Mammary epithelial cell (primary cell): ENCODE measurements at places on chromosomes 7 and 10. TPM values are rescaled to one million over a fixed set of nuclear protein-coding genes. Genes with fewer than 3 reads are reported as not detected.

GRCh38 chr10:13754277-13754676 is 167.5 kb downstream of the PRPF18 start:
- DNase-seq = no peak

- no peak for DNase-seq
These were observed 715.0 kb downstream of the AUTS2 start for GRCh38 chr7:70313271-70313670.

GRCh38 chr10:109773288-109774120 is 149.8 kb downstream of the XPNPEP1 start:
- peak; percentile 4 for DNase-seq

DNA sequence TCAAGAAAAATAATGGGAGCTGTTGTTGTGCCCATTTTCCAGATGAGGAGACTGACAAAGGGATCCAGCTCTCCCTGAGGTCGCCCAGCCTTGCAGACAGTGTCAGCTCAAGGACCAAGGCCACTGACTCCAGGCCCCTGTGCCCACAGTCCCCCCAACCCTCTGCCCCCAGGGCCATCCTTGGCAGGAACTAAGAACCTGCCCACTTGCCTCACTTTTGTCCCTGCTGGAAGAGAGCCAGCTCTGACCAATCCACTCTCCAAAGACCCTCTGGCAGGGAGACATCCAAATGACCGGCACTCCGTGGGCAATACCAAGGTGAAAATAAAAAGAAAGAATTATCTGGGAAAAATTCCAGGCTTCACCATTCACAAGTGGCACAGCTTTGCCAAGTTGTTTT is 101.3 kb downstream of the TCERG1L start:
- DNase-seq = no peak

DNA sequence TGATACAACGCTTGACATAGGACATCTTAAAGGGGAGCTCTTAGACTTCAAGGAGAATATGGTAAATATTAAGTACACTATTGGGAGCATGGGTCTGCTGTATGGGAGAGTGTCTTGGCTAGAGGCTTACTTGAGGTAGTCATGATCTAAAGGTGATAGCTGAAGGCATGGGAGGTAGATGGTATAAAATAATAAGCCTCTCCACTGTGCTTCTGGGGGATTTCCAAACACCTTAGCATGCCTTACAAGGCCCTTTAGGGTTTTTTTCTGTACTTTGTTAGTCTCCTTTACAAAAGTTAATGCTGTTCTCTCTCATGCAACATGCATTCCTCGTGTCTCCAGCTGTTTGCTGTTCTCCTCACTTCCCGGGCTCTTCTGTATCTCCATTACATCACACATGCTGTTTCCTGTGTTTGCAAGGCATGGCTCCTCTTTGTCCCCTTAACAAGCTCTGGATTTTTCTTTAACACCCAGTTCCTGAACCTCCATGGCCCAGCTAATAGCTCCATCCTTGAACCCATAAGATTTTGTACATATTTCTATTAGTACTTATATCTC is 449.7 kb downstream of the AUTS2 start:
- no peak for DNase-seq

DNA sequence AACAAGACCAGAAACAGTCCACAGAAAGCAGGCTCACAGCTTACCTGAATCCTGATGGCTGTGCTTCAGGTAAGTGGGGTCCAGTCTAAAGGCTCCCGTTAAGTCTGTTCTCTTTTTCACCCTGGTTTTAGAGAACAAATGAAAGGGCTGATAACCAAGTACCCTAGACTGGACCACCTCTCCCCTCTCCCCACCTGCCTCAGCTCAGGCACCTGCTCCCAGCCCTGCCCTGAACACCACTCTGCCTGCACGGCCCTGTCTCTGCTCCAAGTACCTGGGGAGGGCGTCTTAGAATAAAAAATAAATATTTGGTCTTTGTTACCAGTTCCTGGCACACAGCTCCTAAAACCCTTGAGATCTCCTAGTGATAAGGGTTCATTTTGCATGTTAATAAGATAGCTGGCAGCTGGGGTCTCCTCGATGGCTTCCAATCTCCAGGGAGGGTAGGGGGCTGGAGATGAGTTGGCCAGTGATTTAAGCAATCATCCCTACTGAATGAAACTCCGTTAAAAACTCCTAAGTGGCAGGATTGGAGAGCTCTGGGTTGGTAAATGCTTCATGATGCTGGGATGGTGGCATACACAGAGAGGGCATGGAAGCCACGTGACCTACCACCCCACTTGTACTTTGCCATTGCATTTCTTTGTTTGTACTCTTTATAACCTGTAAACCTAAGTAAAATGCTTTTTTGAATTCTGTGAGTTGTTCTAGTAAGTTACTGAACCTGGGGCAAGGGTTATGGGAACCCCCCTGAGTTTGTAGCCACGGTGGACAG is 29.8 kb upstream of the FIGNL1 start:
- no peak for DNase-seq

DNA sequence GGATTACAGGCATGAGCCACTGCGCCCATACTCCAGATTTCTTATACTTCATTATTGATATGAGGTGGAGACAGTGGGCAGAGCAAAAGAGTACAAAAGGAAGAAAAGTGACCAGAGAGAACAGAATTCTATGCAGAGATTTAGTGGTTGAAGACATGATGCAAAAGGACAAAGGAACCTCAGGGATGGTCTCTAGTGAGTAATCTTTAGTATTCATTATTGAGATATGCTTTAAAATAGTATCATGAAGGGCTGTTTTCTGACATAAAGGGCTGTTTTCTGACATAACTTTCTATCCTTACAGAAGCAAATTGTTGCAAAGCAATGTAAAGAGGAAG is 81.2 kb upstream of the OIT3 start:
- no peak for DNase-seq

DNA sequence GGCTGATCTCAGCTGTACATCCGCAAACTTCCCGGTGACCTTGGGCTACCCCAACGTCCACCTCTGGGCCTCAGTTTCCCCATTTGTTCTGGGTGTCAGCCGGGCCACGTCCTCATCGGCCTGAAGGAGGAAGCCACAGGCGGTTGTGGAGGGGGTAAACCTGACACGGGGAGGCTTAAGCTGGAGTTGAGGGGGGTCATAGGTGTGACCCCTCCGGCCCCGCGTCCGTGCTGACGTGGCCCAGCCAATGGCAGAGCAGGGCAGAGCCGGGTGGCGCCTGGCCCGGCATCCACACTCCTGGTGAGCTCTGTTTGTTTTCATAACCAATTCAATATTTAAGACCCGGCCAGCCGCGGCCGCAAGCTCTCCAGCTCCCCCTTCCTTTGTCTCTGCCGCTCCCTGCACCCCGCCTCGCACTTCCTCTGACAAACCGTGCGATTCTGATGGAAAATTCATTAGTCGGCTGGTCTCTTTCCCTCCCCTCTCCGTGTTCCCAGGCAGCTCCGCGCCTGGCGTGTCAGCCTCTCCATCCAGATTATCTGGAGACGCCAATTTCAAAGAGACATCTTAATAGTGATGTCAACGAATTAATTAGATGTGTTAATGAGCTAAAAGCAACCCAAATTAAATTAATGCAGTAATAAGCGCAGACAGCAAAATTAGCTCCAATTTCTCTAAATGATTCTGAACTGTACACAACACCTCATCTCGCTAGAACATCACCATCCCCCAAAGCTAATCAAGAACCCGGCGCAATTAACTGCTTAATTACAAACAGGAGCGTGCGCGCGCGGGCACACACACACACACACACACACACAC is 55.4 kb downstream of the MICALL2 start:
- DNase-seq = no peak

GRCh38 chr7:152485826-152486225 is 50.0 kb upstream of the KMT2C start:
- no peak for DNase-seq

GRCh38 chr10:27368706-27369105 is 128.1 kb upstream of the ACBD5 start:
- DNase-seq = no peak

DNA sequence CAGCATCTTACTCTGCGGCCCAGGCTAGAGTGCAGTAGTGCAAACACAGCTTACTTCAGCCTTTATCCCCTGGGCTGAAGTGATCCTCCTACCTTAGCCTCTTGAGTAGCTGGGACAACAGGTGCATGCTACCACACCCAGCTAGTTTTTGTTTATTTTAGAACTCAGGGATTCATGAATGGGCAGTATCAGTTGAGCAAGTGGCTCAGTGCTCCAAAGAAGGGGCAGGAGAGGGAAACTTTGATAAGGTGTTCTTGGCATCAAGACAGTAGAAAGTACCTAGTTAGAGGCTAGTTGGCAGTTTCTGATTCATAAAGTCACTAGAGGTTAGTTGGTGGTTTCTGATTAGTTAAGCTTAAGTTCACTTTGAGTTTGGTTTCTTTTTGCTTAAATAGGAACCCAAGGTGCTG is 18.4 kb downstream of the TRIM24 start:
- DNase-seq = peak; percentile 29

DNA sequence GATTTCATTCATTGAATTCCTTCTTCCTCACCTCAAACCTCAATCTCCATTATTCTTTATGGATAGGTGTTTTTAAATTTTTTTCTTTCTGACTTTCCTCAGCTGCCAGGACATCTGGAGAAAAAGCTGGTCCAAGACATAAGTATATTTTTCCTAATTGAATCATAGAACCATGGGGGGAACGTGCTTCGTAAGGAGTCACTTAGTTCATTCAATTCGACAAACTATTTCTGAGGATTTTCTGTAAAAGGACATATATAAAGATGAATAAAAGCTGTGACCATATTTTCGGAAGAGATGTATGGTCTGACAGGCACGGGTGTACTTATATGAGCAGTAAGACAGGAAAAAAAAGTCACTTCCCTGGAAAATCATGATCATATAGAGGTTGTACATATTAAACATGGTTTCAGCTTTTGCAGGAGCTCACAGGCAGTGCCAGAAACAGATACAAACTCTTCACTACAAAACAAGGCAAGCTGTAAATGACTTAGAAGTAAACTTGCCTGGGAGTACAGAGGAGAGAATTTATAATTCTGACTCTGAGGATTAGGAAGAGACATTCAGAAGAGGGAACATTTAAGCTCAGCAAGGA is 88.2 kb upstream of the EGR2 start:
- no peak for DNase-seq

GRCh38 chr10:103502849-103503660 is 9.6 kb downstream of the NEURL1 start:
- no peak for DNase-seq

GRCh38 chr10:32972460-32972859 is 14.4 kb upstream of the ITGB1 start:
- no peak for DNase-seq

DNA sequence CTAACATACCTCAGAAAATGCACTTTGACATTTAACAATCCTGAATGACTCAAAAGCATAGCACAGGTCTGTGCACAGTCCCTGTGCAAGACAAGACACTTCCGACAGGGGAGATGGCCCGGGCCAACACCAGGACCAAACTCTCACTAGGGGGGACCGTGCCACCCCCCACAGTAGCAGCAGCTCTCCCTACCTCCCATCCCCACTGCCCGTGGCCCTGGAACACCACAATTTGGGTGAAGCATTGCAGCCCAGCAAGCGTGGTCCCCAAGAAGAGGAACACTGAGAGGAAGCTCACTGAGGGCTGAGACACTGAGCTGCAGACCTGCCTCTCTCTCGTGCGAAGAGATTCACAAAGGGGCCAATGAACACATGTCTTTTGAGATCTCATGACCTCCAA is 26.0 kb downstream of the PTPRN2 start:
- no peak for DNase-seq

- no peak for DNase-seq
These were observed 20.7 kb downstream of the FGFR2 start for GRCh38 chr10:121577568-121577967.

DNA sequence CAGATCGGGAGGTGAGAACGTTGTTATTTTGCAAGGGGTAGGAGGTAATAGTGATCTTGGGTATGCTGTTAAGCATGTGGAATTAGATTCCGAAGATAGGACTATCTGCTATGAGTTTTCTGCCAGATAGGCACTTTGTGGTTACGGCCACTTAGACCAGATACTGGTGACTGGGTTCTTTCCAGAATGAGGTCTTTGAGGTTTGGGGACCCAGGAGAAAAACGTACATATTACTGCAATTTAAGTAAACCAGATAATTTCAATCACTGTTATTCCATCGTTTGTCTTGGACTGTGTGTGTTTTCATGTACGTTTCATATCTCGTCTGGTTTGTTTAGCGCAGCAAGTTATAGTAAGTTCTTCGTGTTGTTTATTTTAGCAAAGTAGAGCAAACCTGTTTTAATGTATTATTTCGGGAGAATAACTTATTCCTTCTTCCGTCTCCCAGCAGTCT is 312 bp downstream of the ARL4A start:
- no peak for DNase-seq

DNA sequence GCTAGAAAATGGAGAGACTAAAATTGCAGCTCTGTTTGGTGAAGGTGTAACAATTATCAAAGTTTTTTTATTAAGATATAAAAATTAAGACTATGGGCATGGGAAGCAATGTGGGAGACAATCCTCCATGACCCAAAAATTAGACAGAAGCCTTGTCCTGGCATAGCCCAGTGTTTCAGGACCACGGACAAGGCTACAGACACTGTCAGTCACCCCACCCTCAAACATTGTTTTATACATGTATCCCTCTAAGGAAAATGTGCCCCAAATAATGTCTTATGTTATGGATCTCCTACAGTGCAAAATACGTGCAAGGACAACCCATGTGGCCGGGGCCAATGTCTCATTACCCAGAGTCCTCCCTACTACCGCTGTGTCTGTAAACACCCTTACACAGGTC is 24.0 kb downstream of the HABP2 start:
- peak; percentile 11 for DNase-seq

DNA sequence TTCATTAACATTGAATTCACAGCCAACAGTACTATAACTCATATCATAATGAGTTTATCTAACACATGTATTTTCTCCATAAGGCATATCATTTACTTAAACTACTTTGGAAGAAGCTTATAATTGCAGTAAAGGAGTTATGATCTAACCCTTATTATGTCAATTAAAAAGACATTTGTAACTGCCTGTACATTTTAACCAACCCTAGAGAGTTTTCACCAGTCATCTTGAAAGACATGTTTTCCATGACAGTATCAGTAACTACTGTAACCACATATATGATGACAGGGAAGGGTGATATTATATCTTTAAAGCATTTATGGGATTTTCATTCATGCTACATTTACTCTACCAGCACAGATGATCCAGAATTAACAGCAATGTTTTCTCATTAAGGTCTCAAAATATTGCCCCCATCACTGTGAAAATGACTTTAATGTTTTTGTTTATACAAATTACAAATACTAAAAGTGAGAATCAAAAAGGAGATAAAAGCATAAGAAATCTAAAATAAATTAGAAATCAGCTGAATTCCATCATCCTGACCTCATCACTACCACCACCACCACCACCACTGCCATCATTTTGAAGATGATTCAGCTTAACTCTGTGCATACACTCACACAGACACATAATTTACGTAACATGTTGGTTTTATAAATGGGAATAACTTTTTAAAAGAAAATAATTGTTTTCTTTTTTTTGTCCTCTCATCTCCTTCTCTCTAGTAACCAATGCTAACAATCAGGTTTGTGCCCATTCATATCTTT is 53.6 kb downstream of the MKLN1 start:
- peak; percentile 25 for DNase-seq

FAM13C gene
- 0.80 and 2.1 TPM in 2 replicates for total RNA-seq

MNX1 gene
- 1.3 and 5.1 TPM in 2 replicates for total RNA-seq

PCGF5 gene
- 17.6 and 20.3 TPM in 2 replicates for total RNA-seq

ELN gene
- total RNA-seq = 0.50 TPM

FAM237B gene
- total RNA-seq = not detected

OPN1SW gene
- total RNA-seq = not detected

NUDT13 gene
- 1.7 and 2.8 TPM in 2 replicates for total RNA-seq
